ENCODE measurements at places on chromosomes 2 and 18. TPM values are rescaled to one million over a fixed set of nuclear protein-coding genes. Genes with fewer than 3 reads are reported as not detected.
A peak's percentile ranks its signal among the peaks of the same experiment; 100 is the strongest.

DNA sequence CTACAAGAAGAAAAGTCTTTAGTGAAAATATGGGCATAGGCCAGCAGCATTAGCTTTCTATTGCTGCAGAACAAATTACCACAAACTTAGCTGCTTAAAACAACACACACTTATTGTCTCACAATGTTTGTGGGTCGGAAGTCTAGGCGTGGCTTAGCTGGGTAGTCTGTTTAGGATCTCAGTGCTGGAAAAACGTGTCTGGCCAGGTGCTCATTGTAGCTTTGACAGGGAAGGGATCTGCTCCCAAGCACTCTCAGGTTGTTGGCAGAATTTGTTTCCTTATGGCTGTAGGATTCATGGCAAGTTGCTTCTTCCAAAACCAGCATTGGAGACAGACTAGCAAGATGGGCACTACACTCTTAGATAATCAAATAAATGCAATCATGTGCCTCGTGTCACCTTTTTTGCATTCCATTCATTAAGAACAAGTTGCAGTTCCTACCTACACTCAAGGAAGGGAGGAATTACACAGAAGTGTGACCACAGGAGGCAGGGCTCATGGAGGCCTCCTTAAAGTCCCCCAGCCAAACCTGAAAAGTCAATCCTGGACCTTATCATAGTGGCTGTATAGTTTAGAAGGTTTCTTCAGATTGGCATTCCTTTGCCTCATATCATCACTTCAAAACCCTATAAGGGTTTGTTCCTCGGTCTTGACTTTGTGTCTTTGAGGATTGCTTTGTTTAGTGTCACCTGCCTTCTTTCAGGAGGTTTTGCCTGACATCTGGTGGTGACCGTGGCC lies 17.3 kb downstream of the MRPL30 start:
- no peak for DNase-seq
- H3K27me3 ChIP-seq = no peaks in the 10 kb centered on the region
- peaks cover 18% of the 10 kb centered on the region for H3K36me3 ChIP-seq

Gene PRKCE
- 15.9 TPM for total RNA-seq

GRCh38 chr2:25701801-25702200 lies 28.4 kb upstream of the DTNB start:
- H3K36me3 ChIP-seq = no peaks in the 10 kb centered on the region
- H3K4me3 ChIP-seq = no peak overlapping the region
- no peak for DNase-seq
- no peak overlapping the region for H3K27ac ChIP-seq

GRCh38 chr2:35463805-35464596 lies 891.6 kb upstream of the CRIM1 start:
- H3K36me3 ChIP-seq = no peaks in the 10 kb centered on the region
- H3K27ac ChIP-seq = no peak overlapping the region
- no peaks in the 10 kb centered on the region for H3K4me1 ChIP-seq
- H3K4me3 ChIP-seq = no peak overlapping the region
- H3K27me3 ChIP-seq = no peaks in the 10 kb centered on the region

Gene GALNT5
- 0.20 TPM for total RNA-seq

GRCh38 chr2:204023088-204023487 lies 86.5 kb downstream of the ICOS start:
- no peak for DNase-seq
- peaks cover 23% of the 10 kb centered on the region for H3K4me1 ChIP-seq
- H3K27me3 ChIP-seq = no peaks in the 10 kb centered on the region

DNA sequence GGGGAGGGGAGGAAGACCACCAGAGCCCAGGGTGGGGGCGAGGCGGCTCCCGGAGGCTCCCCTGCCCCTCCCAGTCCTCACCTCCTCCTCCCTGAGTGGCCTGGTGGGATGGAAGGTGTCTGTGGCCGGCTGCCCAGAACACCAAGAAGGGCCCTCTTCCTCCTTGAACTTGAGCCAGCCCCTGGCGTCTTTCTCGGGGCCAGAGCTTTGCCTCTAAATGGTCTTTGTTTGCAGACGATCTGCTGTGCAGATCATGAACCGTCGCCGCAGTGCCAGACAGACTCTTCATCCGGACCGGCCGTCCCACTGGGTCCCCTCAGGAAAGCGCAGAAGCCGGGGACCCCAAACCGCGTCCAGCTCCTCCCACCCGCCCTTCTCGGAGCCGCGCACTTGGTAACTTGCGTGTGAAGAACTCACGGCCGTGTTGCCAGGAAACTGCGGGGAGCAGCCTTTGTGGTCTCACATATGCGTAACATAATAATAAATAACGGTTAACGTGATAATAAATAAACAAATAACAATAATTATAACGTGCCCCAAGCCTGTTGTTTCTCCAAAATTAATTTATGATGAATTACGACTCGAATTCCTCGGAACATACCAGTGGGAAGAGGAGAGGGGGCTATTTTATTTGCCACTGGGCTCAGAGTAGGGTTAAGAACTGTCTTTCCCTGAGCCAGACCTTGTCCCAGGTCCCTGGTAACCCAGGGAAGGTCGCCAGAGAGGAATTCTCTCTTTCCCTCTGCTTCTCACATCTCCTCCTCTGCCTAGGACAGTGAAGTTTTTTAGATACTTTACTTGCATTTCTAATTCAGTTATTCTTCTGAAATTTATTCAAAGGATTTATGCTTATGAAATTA lies 41.0 kb downstream of the PTGR3 start:
- no peaks in the 10 kb centered on the region for H3K36me3 ChIP-seq
- H3K27me3 ChIP-seq = no peaks in the 10 kb centered on the region
- H3K4me3 ChIP-seq = no peak overlapping the region
- no peak overlapping the region for H3K27ac ChIP-seq

DNA sequence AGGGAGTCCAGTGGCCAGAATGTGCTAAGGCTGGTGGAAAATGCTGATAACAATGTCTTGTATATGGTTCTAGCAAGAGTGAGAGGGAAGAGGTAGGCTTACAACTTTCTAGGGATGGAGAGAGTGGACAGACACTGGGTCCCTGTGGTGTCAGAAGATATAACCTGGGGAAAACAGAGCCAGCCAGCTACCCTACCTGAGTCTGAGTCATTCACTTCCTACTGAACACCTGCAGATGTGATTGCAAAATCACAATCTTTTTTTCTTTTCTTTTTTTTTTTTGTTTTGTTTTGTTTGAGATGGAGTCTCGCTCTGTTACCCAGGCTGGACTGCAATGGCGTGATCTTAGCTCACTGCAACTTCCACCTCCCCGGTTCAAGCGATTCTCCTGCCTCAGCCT lies 7.3 kb downstream of the TET3 start:
- peaks cover 36% of the 10 kb centered on the region for H3K4me1 ChIP-seq
- no peaks in the 10 kb centered on the region for H3K27me3 ChIP-seq
- peaks cover 20% of the 10 kb centered on the region for H3K36me3 ChIP-seq
- DNase-seq = no peak
- H3K27ac ChIP-seq = no peak overlapping the region

Gene NAT8
- not detected for total RNA-seq

- H3K36me3 ChIP-seq = peaks cover 7% of the 10 kb centered on the region
- DNase-seq = peak; percentile 32
- peak overlapping the region; percentile 94 for H3K27ac ChIP-seq
- peak overlapping the region; percentile 14 for H3K4me3 ChIP-seq
- peaks cover 59% of the 10 kb centered on the region for H3K4me1 ChIP-seq
- H3K27me3 ChIP-seq = no peaks in the 10 kb centered on the region
These were observed 118.4 kb downstream of the TSN start for GRCh38 chr2:121873864-121874263.

DNA sequence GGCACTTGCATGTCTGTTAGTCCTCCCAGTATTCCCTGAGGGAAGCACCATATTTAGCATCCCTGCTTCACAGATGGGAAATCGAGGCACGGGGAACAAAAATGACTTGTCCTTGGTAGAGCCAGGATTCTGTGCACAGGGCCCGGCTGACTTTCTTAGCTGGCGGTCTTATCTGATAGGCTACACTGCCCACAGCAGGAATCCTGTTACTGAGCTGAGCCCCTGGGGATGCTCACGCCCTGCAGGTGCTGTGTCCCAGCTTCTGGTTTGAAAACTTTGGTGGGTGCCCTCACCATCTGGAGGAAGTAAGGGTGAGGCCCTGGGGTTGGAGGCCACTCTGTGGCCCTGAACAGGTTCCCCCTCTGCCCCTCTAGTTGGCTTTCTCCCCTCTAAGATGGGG lies 68.4 kb upstream of the MCFD2 start:
- H3K27me3 ChIP-seq = no peaks in the 10 kb centered on the region
- DNase-seq = no peak
- no peak overlapping the region for H3K4me3 ChIP-seq
- no peaks in the 10 kb centered on the region for H3K36me3 ChIP-seq
- H3K4me1 ChIP-seq = peaks cover 32% of the 10 kb centered on the region

Gene PAX8
- 0.49 TPM for total RNA-seq

GRCh38 chr2:239966029-239966852 lies 58.9 kb downstream of the NDUFA10 start:
- no peaks in the 10 kb centered on the region for H3K4me1 ChIP-seq
- H3K27me3 ChIP-seq = no peaks in the 10 kb centered on the region
- H3K27ac ChIP-seq = no peak overlapping the region
- H3K4me3 ChIP-seq = no peak overlapping the region
- peaks cover 46% of the 10 kb centered on the region for H3K36me3 ChIP-seq
- no peak for DNase-seq

All from neural crest cell (in vitro differentiated cells).